Fibroblast of skin of scalp (primary cell): ENCODE measurements at places on chromosomes 13 and 19.

GRCh38 chr19:18915639-18916038 lies 3.5 kb downstream of the COPE start:
- DNase-seq: peak; percentile 53

- DNase-seq: no peak
Observed at GRCh38 chr13:23612182-23612581, 42.0 kb downstream of the TNFRSF19 start.

DNA sequence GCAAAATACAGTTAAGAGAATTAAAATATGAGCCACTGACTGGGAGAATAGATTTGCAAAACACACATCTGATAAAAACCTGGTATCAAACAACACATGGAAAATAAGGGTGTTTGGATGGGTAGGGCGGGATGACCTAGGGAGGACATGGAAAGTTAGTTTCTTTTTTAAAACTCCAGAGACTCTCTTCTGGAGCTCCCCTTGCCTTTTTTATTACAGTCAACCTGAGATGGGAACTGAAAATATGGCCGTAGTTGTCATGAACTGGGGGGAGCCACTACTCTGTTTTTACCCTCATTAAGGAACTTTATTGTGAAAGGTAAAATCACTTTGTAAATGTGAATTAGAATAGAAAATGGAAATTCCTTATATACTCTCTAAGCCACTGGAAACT lies 113.0 kb downstream of the ATP11A start:
- DNase-seq: no peak

- DNase-seq: peak; percentile 64
Observed at GRCh38 chr19:49533551-49534488, 6.0 kb downstream of the RCN3 start.

GRCh38 chr19:50822661-50823208 lies 852 bp downstream of the KLK1 start:
- no peak for DNase-seq

DNA sequence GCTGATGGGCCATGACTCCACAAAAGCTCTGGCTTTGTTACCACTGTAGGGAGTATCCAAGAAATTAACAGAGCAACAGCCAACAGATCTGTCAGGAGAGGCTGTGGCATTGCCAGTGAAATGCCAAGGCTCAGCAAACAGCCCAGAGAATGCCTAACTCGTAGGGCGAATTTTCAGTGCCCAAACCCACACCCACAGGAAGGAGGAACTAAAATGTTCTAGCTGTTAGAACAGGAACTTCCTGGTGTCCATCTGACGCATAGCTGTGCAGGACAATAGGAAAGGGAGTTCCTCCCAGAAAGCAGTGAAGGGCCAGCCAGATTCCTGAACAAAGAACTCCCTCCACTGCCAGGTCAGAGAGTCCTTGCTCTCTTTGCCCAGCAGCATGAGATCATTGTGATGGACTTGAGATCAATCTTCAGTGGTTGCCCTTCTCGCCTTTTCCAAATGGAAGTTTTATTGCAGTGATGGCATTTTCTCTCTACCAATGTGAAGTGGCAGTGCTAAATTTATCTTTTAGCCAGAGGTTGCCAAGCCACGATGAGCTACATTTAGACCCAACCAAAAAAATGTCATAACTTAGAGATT lies 224.2 kb upstream of the STARD13 start:
- peak; percentile 46 for DNase-seq

DNA sequence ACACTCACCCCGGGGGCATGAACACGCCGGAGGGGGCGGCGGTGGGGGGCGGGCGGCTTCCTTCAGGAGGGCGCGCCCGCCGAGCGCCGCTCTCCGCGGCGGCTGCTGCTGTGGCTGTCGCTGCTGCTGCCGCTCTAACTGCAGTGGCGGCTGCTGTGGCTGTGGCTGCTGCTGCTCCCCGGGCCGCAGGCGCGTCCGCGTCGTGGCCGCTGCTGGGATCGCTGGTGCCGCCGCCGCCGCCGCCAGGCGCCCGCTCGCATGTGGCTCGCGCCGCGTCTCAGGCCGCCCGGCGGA lies at the start of gene BBC3:
Gene BBC3, minus strand, starts transcription at position 279 of the 294 bp plus-strand sequence. CDS start 2,768 bp downstream, outside the sequence.
- DNase-seq: no peak

DNA sequence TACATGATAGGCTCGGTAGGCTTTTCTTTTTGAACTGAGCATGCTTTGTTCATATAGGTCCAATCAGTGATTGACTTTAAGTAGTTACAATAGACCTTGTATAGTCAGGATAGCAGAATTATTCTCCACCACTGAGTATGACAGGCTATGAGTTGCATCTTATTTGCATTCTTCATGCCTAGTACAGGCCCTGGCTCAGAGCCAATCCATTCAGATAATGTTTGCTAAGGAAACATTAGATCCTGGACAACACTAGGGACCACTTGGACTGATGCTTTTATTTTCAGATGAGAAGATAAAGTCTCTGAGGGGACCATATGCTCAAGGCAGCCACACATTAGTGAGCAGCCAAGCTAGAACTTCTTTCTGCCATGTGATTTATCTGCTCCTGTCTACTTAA lies 133.9 kb downstream of the KL start:
- peak; percentile 62 for DNase-seq
